ENCODE measurements at places on chromosomes 1 and 21.

DNA sequence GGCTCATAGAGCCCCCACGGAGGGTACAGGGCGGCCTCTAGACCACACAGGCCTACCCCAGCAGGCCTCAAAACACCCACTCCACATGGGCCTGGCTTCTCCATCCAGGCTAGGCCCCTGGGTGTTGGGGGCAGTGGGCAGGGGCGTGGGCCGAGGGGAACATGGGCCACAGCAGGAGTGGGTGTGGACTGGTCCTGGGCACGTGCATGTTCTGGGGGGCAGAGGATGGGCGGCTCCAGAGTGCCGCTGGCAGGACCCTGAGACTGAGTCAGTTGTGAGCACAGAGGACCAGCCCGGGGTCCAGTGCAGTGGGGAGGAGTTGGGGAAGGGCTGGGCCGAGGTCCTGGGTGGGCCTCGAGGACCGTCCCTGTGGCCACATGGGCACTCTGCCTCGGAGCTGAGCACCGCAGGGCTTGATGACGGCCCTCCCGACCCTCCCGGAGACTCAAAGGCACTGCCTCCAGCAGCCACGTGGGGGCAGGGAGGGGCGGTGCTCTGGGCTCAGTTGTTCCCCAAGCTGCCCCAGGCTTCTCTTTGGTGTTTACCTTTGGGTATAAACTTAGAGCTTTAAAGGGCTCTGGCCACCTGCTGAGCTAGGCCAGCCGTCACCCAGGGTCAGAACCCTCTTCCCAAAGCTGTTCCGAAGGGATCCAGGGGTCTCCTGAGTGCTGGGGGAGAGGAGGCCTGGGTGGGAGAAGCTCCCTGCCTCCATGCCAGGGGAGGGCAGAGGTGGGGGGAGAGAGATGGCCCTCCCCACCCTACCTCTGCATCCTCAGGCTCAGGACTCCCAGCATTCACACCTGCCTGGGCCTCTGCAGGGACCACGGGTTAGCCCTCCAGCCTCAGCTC lies 79.9 kb downstream of the MORN1 start:
- peak; percentile 63 for DNase-seq

- no peak for DNase-seq
Observed at GRCh38 chr1:35555212-35555584, 2.0 kb downstream of the KIAA0319L start.

DNA sequence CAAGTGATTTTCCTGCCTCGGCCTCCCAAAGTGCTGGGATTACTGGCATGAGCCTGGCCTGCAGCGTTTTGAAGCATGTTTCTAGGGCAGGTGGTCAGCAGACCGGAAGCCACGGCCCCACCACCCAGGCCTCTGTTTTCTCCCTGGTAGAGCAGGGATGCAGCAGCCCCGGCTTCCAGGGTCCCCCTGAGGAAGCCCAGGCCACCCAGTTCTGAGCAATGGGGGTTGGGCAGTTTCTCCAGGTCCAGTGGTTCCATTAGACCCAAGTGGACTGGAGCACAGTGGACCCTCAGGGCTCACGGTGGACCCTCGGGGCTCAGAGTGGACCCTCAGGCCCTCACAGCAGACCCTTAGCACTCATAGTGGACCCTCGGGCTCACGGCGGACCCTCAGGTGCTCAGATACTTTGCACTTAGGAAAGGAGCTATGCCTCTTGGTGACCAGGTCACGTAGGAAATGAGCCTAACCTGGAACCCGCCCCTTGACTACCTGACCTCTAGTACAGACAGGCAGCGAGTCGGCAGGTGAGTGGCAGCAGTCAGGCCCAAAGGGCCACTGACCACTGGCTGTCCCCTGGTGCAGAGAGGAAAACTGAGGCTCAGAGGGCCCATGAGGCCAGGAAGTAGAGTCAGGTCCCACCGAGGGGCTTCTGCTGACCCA lies 4.6 kb upstream of the FNDC10 start:
- no peak for DNase-seq

DNA sequence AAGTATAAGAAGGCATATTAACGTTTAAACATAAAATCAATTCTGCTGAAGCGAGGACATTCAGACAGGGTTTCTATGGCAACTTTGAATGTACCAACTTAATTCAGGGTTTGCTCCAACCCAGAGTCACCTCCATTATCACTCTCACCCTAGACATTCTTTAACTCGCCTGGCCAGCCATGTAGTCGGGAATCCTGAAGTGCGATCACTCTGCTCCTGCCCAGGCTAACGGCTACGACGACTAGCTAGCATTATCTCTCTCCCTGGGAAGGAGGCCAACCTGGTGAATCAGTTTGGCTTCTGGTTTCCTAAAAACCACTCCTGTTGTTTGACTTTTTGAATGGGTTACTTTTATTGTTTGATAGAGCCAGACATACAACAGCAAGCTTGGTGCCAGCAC lies 38.9 kb upstream of the ZBTB18 start:
- no peak for DNase-seq

DNA sequence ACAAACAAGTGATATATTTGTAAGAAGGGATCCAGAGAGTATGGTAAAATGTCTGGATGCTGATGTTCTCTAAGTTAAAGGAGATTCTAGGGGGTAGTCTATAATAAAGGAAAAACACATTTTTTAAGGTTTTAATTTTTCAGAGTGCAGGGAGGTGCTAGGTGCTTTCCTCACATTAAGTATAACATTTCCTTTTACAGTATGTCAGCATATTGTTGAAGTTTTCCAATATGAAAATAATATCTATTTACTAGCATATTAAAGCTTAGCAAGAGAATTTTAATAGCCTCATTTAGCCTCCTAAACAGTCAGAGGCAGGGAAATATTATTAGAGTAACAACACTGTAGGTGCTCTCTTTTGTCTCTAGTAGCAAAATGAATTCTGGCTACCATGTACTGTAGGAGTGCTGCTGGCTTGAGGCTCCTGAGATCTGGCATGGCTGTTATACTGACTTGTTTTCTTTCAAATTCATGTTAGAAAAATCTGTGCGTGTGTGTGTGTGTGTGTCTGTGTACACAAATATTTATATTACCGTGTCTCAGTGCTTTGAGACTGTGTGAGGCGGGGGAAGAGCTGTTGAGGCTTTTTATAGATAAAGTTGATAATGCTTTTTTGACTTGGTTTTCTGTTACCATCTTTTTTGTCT lies 71.0 kb downstream of the POU2F1 start:
- DNase-seq = no peak

- DNase-seq = no peak
Observed at GRCh38 chr21:42490720-42491119, 5.3 kb downstream of the RSPH1 start.

DNA sequence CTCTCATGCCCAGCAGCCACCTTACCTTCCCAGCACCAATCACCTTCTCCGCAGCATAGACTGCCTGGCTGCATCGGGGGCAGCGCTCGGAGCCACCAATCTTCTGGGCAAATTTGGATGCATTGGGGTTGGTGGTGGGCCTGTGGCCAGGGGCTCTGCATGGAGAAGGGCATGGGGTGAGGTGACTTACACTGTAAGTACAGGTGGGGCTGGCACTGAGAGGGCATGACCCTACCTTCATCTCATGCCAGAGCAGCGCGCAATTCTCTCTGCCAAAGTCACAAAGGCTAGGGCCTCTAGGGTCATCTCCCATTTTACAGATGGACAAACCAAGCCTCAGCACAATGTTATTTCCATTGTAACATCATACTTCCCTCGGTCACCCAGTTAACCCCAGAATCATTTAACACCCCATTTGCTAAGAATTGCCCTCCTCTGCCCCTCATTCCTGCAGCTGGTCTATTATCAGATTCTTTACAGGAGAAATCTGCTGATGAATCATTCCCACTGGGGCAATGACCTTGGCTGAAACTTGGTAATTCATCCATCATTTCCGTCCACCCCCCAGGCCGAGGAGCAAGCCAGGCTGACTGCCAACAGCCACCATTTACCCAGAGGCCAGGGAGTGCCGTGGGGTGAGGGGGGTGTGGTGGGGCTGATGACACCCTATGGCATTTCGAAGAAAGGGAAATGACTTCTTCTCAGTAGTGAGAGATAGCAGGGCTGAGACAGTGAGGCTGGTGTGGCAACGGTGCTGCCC lies 17.9 kb downstream of the CSRP1 start:
- no peak for DNase-seq

- DNase-seq = no peak
Observed at GRCh38 chr1:75503221-75503974, 107.5 kb downstream of the SLC44A5 start.

DNA sequence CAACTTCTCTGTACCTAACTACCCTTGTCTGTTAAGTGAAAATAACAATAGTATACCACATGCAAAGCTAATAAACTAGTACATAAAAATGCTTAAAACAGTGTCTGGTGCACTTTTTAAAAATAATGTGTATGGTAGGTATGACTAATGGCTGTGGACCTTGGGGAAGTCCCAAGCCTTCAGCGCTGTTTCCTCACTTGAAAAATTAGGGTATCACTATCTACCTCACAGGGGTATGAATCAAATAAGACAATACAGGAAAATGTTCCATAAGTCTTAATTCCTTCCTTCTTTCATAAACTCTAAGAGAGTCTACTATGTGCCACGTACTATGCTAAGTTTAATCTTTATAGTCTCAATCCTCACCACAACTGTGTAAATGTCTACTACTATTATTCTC lies 32.0 kb downstream of the EGLN1 start:
- peak; percentile 14 for DNase-seq

DNA sequence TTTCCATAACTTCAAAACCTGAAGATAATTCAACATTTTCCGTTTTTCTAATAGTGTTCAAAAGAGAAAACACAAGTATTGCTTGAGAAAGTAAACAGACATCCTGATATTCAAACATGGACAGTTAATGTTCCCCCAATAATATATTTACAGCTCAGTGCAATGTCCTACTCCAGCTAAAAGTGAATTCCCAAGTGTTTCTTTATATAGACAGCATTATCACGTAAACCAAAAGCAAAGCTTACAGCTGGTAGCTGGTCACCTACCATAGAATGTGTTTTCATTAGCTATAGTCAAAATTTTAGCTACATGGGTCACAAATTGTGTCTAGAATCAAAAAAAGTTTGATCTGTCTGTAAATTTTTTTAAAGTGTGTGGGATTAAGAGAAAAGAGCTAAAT lies 34.9 kb downstream of the WLS start:
- no peak for DNase-seq

DNA sequence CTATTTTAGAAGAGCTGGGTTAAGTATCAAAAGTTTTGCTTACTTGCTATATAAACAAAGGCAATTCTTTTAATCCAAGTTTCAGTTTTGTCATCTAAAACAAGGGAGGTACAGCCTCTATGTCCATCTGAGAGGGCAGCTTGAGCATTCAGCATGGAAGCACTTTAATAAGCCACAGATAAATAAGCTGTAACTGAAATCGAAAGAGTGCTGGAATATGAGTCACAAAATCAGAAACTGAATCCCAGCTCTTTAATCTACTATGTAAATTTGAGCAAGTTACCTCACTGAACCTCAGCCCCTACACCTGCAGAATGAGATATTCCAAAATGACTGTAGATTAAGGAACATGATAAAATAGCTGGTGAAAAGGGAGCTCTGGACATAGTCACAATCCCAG lies 80.0 kb upstream of the HP1BP3 start:
- DNase-seq = no peak

DNA sequence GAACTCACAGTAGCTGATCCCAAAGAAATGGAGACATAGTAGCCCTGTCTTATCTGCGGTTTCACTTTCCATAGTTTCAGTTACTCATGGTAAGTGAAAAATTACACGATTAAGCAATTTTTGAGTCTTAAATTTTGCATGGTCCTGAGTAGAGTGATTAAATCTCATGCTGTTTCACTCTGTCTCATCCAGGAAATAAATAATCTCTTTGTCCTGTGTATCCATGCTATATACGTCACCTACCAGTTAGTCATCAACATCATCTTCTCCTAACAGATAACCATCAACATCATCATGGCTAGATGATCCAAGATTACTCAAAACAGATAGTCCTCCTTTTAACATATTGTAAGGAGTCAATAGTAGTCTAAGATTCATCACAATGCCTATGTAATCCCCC lies 1589.3 kb downstream of the BRINP3 start:
- DNase-seq = no peak

GRCh38 chr21:45383615-45384201 lies 21.3 kb upstream of the COL18A1 start:
- no peak for DNase-seq

DNA sequence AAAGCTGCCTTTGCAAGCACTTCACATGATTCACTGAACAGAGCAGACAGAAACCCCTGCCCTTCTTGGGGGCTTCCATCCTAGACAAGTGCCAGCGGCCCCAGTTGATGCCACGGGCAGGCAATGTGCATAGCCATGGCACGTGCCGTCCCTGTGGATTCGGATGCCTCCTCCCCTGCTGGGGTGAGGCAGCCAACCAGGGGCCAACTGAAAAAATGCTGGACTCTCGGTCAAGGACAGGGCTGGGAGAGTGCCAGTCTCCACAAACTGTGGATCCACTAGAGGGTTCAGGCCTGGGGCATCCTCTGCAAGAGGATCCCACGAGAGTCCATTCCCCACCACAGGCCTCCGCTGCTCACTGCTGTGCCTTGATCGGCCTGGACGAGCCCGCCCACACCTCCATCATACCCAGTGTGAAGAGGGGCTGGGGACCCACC lies 3.8 kb downstream of the JMJD4 start:
- DNase-seq = no peak

- DNase-seq = no peak
Observed at GRCh38 chr1:210855440-210855839, 278.5 kb downstream of the KCNH1 start.

DNA sequence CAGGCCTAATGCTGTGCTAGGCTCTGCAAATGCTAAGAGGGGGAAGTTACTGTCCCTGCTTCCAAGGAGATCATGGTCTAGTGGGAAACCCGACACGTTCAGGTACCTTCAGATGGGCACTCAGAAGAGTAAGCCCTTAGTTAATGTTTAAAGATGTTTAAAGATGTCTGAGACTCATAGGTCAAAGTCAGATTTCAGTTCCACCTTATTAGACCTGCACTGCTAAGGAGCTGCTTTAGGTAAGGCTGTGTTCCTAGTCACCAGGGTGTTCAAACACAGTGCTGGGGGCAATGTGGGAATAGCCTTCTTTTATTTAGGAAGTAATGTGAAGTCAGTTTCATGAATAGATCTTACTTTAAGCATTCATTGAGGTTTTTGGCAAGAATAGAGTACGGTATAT lies 3.8 kb upstream of the RUSC1 start:
- DNase-seq = no peak

GRCh38 chr1:225592362-225593025 lies 60.4 kb downstream of the ENAH start:
- DNase-seq = no peak

- no peak for DNase-seq
Observed at GRCh38 chr21:39611551-39612190, 1.1 kb upstream of the B3GALT5 start.

- no peak for DNase-seq
Observed at GRCh38 chr21:34734696-34735095, 65.9 kb downstream of the CLIC6 start.

- no peak for DNase-seq
Observed at GRCh38 chr1:28577052-28577678, 14.9 kb upstream of the RAB42 start.

- no peak for DNase-seq
Observed at GRCh38 chr1:18697541-18697940, 66.9 kb downstream of the PAX7 start.

Measured in activated naive CD8-positive, alpha-beta T cell treated with anti-CD3 and anti-CD28 coated beads for 36 hours (primary cell).